ENCODE measurements at places on chromosomes 2 and 18. TPM values are rescaled to one million over a fixed set of nuclear protein-coding genes. Genes with fewer than 3 reads are reported as not detected.

Gene COLEC11
- 11.9 TPM for polyA plus RNA-seq

Gene TSPYL6
- not detected for polyA plus RNA-seq

Gene GPBAR1
- polyA plus RNA-seq: 2.3 TPM

Gene CDH19
- 0.30 TPM for polyA plus RNA-seq

Gene WDSUB1
- polyA plus RNA-seq: 4.3 TPM

Gene GAL3ST2
- not detected for polyA plus RNA-seq

Gene CBLN2
- polyA plus RNA-seq: not detected

Gene GCA
- 18.1 TPM for polyA plus RNA-seq

GRCh38 chr18:64027931-64028695 is 58.2 kb downstream of the SERPINB8 start:
- no peak for DNase-seq

- DNase-seq: no peak
These were observed 234.4 kb downstream of the BCL11A start for GRCh38 chr2:60319031-60319547.

- DNase-seq: no peak
These were observed 983.2 kb upstream of the CDH2 start for GRCh38 chr18:29160170-29160569.

GRCh38 chr2:29115797-29116781 is 874 bp downstream of the CLIP4 start:
- DNase-seq: peak; percentile 72

GRCh38 chr2:128236491-128237035 is 82.1 kb downstream of the HS6ST1 start:
- no peak for DNase-seq

DNA sequence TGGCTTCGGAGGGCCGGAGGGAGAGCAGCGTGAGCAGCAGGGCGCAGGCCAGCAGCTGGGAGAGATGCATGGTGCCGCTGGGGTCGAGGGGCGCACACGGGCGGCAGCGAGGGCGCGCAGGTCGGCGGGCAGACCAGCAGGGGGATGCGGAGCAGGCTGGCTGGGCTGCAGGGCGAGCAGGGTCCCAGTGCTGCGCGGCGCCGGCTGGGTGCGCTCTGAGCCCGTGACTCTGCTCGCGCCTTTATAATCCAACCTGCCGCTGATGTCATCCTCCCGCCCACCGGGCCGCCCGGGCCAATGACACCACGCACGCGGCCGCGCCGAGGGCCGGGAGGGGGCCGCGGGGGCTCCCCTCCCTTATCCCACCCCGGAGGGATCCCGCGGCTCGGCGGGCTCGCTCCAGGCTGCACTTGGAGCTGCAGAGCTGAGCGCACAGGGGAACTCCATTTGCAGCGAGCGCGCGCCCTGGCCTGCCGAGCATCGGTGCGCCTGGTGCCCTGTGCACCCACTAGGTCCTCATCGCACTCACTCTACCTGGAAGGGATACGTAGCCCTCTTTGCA is at the start of gene NPPC:
Gene NPPC (minus strand): TSS at position 217 of the 562 bp plus-strand sequence. CDS start 147 bp downstream, at position 70.
- DNase-seq: no peak

DNA sequence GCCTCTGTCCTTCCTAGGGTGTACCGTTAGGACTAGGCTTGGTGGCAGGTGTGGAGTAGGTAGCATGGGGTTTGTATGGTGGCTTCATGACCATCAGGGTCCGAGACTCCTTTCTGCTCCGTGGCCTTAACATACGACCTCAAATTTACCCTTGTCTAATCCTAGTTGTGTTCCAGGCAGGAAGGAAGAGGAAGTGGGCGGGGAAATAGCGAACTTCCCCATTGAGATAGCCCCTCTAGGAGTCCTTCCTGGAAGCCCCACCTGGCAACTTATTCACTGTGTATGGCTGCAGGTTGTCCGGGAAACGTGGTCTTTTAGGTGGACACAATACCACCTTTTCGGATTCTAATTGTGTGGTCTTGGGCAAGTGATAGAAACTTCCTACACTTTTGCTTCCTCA is 9.3 kb downstream of the CD8A start:
- no peak for DNase-seq

DNA sequence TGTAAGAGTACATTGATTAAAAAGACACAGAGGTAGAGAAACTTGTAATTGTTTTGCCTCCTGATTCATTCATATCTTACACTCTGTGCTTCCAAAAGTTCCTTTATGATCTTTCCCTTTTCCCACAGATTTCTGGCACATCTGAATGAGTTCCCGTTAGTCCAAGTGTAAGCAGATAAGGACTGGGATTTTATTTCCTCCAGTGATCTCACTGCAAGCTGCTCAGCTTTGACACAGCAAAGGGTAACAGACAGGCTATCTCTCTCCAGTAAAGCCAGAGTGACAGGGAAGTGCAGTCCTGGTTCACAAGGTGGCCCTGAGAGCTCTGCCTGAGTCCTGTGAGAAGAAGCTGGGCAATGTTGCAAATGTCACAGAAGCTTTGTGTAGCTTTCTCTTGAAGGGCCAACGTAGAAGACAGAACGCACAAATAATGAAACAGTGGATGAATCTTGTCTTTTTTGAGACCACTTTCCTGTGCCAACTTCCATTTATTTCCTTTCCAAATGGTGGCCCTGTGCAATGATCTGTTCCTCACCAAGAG is 32.5 kb upstream of the KCNE4 start:
- DNase-seq: no peak

GRCh38 chr2:156452971-156453370 is 16.8 kb downstream of the GPD2 start:
- DNase-seq: no peak

GRCh38 chr2:67485431-67485830 is 88.3 kb downstream of the ETAA1 start:
- DNase-seq: no peak
